ENCODE measurements at places on chromosomes 7 and 10. TPM values are rescaled to one million over a fixed set of nuclear protein-coding genes. Genes with fewer than 3 reads are reported as not detected.

DNA sequence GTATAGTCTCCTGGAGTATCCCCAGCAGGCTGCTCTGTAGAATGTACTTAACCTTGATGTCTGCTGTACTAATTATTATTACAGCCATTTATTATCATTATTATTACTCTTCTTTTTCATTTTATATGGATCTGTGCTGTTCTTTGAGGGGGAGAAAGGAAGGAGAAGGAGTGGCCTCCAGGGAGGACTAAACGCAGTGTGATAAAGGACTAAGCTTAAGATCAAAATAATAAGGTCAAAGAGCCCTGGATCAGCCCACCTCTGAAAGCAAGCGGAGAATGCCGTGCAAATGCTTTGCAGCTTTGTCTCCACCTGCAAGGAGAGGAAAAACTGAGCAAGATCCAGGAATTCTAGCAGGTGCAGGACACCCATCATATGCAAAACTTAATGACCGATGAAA lies 65.3 kb downstream of the RELN start:
- no peak for DNase-seq

DNA sequence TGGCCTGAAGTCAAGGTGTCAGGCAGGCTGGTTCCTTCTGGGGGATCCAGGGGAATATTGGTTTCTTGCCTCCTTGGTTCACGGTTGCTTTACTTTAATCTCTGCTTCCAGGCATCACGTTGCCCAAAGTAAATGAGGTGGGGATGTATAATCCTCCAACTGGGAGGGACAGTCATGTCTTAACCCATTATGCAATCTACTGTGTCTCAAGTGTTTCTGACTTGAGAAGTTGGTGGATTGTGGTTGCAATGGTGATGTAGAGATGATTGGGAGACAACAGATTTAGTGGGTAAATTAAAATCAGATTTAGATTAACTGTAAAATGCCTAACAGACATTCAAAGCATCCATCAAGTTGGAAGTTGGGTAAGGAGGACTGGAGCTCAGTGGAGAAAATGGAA lies 32.7 kb downstream of the TBXAS1 start:
- no peak for DNase-seq

GRCh38 chr7:150975536-150976319 lies 2.4 kb downstream of the KCNH2 start:
- DNase-seq, result peak; percentile 45

ADIRF gene
- 165 TPM for total RNA-seq

CNPY1 gene
- total RNA-seq, result not detected
